Activated CD8-positive, alpha-beta memory T cell treated with anti-CD3 and anti-CD28 coated beads for 1 hour (primary cell): ENCODE measurements at places on chromosomes 3 and 15.

DNA sequence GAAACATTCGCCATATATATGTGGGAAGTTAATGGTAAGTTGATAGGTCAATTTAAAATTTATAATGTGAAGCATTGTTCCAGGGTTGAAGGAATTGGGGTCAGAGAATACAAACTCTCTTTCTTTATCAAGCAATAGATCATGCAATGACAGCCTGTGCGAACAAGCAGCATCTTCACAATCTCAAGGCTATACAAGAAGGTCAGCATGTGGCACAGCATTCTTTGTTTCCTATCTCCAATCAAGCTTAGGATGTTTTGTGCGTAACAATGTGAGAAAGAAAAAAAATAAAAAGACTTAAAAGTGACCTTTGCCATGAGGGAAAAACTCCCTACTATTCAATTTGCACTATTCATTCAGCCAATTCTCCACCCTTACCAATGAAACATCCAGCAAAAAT, 288.1 kb upstream of the NECTIN3 start:
- DNase-seq = no peak

- DNase-seq = no peak
Observed at GRCh38 chr3:127069814-127070440, 87.0 kb downstream of the PLXNA1 start.

DNA sequence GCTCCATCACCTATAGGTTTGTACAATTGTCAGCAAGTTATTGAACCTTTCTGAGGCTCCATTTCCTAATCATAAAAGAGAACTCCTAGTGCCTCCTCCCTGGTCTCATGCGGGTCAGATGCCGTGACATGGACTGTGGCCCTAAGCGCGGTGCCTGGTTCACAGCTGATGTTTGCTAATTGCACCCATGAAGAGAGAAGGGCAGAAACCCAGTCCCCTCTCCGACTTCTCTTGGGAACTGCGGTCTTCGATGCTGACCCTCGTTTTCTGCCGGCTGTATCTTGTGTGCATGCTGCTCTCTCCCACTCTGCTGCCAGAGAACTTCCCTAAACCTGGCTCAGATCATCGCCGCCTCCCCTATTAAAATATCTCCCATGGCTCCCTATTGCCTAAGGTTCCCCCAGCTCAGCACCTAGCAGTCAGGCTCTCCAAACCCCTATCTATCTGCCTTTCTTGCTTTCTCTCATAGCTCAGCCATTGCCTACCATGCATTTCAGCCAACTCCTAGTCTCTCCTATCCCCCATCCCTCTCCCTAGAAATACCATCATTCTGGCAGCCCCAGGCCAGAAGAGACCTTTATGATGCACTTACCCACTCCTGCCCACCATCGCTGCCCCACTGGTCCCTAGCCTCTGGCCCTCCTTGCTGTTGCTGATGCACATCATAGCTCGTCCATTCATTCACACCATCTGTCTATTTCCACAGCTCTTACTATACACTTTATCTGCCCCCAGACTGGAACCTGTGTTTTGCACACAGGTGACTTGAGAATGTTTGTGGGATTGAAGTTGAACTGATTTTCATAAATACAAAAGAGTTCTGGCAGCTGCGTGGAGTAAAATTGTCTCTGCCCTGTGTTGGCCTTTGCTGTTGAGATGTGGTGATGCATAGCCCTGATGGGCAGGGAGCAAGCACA, 6.6 kb downstream of the ISG20 start:
- no peak for DNase-seq

DNA sequence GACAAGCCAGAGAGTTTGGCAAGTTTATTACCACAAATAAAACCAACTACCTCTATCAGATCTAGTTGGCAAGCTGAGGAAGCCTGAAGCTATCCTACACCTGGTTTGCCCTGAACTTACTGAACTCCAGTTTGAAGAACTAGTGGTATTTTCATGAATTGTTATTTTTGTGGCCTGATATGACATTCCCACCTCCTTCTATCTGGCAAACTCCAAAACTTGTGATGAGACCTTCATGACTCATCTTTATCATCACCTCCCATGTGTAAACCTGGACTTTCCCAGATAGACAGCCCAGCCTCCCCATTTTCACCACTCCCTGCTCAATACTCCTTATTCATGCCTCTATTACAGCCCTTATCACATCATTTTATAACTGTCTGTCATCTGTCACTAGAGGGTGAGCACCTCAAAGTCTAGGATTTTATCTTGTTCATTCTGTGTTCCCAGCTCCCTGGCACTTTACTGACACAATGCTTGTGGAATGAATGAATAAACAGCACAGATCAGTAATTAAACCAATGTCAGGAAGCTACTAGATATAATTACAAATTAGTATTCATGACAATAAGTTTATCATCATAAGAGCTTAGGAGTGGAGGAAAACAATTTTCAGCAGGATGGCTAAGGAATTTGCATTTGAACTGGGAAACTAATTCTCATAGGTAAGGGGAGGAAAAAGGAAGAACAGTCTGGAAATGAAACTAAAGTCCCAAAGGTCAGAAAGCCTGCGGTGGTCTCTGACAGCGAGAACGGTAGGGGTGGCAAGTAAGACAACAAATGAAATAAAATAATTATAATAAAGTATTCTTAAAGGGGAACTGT, 13.2 kb upstream of the TRANK1 start:
- no peak for DNase-seq

GRCh38 chr3:177426878-177427495, 229.7 kb upstream of the TBL1XR1 start:
- no peak for DNase-seq

DNA sequence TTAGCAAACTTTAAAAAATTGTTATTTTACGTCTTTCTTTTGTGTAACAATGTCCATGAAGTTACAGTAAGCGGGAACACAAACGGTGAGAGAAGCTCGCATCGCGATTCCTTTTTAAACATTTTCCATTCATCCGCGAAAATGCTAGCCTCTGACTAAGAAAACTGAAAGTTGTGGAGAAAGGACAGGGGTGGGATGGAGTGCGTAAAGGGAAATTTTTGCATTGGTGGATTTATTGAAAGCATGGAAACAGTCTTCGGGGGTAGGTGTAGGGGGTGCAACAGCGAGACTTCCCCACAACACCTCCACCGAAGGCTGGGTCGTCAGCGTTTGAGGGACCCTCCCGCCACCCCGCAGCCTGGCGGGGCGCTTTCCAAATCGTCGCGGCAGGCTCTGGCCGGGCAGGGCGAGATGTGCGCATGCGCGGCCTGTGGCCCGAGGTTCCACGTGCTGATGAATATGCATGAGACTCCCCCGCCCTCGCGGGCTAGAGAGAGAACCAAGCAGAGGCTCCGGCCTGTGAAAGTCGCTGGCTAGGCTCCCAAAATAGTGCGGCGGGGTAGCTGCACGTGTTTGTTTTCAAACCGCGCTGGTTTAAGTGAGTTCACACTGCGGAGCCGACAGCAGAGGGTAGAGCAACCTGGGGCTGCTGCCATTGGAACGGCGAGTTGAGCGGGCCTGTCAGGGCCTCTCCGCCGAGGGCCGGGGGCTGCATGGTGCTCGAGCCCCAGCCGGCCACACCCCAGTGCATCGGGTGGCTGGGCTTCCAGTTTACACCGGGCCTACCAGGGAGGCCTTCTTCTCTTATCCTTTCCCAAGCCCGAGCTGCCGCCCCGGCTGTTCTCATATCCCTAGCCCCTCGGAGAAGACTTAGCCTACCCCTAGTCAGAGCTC, 9.9 kb downstream of the ZIC1 start:
- DNase-seq = no peak

DNA sequence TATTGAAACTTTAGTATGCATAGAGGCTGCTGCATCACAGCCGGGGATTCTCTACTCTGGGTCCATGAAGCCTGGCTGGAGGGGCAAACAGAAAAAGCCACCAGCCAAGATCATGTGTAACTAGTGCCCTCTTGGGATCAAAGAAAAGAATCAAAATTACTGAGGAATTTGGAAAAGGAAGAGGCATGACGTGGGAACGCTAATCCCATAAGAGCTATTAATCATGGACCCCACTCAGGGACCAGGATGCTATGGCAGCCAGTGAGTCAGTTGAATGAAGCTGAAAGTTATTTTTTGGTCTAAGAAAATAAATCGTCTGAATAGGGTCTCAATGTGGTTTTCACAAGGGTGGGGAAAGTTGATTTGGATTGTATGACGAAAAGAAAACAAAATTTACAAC, 1165.1 kb downstream of the ROBO2 start:
- no peak for DNase-seq

- DNase-seq = no peak
Observed at GRCh38 chr15:52495125-52495524, 33.6 kb downstream of the MYO5A start.
